Kidney epithelial cell (primary cell): ENCODE measurements at places on chromosomes 7 and 10. TPM values are rescaled to one million over a fixed set of nuclear protein-coding genes. Genes with fewer than 3 reads are reported as not detected.

Gene EBF3
- total RNA-seq, result not detected in 2 replicates

GRCh38 chr7:24898691-24899090 is 81.3 kb downstream of the OSBPL3 start:
- DNase-seq, result no peak

GRCh38 chr7:143882604-143883078 is 19.3 kb downstream of the TCAF1 start:
- DNase-seq, result no peak

DNA sequence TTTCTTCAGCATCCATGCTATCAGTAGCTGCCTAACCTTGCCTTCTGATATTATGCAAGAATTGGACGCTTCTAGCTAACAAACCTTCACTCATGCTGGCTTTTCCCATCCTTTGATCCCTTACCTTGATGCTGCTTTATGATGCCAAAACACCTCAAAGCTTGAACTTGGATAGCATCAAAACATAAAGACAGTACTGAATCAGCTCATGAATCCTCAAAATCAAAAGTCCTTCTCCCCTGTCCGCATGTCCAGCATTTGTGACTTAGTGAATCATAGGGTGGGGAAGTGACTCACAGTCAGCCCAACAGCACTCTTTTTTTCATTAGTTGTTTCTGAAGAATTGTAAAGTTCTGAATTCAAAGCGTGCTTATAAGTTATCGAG is 89.5 kb upstream of the PIK3CG start:
- DNase-seq, result peak; percentile 61
